GM12865 (cell line): ENCODE measurements at places on chromosomes 12 and 14.

DNA sequence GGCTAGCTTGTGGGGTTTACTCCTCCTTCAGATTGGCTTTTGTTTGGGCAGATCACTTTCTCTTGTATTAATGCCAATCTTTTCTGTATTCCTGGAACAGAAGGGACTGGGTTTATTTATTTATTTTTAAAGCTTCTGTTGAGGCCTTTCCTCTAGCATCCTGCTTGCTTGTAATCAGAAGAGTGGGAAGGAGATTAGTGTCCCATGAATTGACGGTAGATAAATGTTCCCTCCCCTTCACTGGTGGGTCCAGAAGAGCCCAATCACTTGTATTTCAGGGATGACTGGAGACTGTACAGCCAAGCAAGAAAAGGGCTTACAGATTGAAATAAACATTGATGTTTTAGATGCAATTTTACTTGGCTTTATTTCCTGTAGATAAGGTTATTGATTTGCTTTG is 71.0 kb downstream of the LIN52 start:
- no peak for DNase-seq

DNA sequence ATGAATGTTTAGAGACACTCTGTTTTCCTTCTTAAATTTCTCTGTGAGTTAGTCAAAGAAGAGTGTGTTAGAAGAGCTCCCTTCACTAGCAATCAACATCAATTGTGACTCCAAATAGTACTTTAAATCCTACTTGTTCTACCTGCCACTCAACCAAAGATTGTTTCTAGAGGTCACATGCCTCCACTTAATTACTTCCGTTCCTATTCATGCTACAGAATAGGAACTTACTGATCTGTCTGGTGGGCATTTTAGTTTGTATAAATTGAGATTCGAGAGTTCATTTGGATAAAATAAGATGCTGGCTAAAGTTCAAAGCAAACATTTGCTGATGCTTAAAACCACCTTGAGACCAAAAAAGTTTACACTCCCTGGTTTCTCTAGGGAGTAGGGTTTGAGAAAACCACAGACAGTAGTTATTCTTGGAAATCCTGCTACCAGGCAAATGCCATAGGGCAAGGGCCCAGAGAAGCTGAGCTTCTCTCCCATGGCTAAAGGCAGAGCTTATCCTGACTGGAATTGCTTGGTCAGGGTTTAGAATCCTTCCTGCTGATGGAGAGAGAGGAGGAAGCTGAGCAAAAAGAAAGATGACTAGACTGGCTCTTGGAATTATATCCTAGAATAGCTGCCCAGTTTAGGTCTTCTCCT is 389.6 kb upstream of the ATP2B1 start:
- DNase-seq = no peak

DNA sequence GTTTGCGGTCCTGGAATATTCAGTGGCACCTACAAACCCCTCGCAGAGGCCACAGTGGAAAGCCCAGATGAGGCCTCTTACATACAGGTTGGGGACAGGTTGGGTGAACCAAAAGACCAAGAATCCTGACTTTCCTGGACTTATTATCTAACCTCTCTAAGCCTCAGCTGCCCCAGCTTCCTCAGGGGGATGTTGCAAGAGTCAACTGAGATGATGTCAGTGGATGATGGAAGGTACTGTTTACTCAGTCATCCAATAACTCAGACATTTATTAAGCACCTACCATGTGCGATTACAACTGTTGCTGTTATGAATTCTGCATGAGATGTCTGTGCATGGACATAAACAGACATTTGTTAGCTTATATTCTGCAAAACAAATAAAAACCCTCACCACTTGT is 72.8 kb downstream of the RFX4 start:
- no peak for DNase-seq

GRCh38 chr12:108270849-108271143 is 68.3 kb downstream of the CMKLR1 start:
- no peak for DNase-seq

DNA sequence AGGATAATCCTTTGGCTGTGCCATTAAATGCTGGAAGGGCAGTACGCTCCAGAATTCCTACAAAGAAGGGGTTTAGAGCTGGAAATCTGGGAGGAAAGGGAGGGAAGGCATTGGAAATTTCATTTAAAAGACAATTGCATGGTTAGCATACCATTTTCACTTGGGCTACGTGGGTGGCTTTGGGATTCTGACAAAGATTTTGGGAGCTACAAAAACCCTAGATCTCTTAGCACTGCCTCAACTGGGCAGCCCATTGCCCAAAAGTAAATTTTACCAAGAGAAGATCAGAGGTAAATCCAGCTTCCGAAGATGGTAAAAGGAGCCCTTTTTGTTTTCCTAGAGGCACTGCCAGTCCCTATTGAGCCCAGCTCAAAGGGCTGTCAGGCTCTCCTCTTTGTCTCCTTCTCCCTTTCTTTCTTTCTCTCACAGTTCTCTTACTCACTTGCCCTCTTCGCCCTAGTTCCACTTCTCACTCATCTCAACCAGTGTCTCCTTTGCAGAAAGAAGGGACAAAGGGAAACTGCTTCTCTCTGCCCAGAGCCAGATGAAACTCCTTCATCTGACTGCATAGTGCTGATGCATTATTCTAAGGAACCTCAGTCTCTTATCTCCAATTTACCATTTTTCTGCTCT is 125.4 kb upstream of the PLEKHA5 start:
- DNase-seq = no peak
